ENCODE measurements at places on chromosomes 3 and 15.

- DNase-seq = no peak
These were observed 3.2 kb downstream of the XYLB start for GRCh38 chr3:38349684-38350359.

- no peak for DNase-seq
These were observed 592.7 kb upstream of the NAALADL2 start for GRCh38 chr3:174266476-174266875.

- DNase-seq = no peak
These were observed 64.5 kb downstream of the ZNF148 start for GRCh38 chr3:125310623-125311081.

DNA sequence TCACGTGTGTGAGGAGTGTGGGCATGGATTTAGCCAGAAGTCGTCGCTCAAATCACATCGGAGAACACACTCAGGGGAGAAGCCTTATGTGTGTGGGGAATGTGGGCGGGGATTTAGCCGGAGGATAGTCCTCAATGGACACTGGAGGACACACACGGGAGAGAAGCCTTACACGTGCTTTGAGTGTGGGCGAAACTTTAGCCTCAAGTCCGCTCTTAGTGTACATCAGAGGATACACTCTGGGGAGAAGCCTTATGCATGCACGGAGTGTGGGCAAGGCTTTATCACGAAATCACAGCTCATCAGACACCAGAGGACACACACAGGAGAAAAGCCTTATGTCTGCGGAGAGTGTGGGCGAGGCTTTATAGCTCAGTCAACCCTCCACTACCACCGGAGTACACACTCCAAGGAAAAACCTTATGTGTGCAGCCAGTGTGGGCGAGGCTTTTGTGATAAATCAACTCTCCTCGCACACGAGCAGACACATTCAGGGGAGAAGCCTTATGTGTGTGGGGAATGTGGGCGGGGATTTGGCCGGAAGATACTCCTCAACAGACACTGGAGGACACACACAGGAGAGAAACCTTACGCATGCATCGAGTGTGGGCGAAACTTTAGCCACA is 28.1 kb downstream of the ZNF589 start:
- DNase-seq = no peak

DNA sequence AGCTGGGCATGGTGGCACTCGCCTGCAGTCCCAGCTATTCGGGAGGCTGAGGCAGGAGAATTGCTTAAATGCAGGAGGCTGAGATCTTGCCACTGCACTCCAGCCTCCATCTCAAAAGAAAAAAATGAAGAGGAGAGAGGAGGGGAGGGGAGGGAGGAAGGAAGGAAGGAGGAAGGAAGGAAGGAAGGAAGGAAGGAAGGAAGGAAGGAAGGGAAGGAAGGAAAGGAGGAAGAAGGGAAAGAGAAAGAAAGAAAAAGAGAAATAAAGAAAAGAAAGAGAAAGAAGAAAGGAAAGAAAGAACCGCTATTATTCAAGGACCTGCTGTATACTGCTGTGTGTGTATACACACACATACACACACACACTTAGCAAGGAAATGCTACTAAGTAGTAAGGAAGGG is 35.6 kb upstream of the DYNC1LI1 start:
- no peak for DNase-seq

- peak; percentile 1 for DNase-seq
These were observed 676 bp downstream of the CNOT10 start for GRCh38 chr3:32685543-32686185.

- DNase-seq = no peak
These were observed 158.8 kb downstream of the CLSTN2 start for GRCh38 chr3:140093742-140094141.

DNA sequence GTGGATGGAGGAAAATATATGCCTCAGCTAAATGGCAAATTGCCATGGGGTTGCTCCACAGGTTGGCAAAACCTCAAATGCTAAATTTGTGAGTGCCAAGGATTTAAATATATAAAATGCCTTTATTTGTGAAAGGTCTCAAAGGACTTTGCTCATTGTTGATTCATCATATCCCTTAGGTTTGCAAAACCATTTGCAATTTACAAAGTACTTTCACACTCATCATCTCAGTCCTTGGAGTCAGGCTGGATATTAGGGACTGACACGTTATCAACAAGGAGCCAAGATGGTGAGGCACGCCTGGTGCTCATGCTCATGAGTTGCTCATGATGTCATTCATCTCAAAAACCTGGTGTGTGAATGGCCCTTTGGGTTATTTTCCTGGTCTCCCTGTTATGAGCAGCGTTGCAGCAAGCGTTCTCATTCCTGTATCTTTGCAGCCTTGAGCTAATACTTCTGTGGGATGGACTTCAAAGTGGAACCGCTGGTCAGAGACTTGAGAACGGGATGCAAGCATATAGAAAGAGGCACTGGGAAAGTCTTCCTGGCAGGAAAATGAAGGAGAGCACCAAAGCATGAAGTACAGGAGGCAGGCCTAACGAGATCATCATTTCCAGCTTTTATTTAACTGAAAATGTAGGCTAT is 66.0 kb downstream of the MYO1E start:
- DNase-seq = no peak
